ENCODE measurements at places on chromosomes 4 and X. TPM values are rescaled to one million over a fixed set of nuclear protein-coding genes. Genes with fewer than 3 reads are reported as not detected.

The MAGED1 gene
- 401 TPM for total RNA-seq

The CXCL8 gene
- total RNA-seq, result 32.4 TPM

The VSIG1 gene
- total RNA-seq, result not detected

The LRBA gene
- total RNA-seq, result 41.4 TPM

The MAGEA12 gene
- total RNA-seq, result not detected

The HTN3 gene
- not detected for total RNA-seq

The NLGN3 gene
- total RNA-seq, result 0.51 TPM

- H3K4me1 ChIP-seq, result peaks cover 32% of the 10 kb centered on the region
- H3K27ac ChIP-seq, result peak overlapping the region; percentile 31
- no peak for DNase-seq
- no peak overlapping the region for H3K4me3 ChIP-seq
- H3K36me3 ChIP-seq, result no peaks in the 10 kb centered on the region
- H3K27me3 ChIP-seq, result no peaks in the 10 kb centered on the region
Observed at GRCh38 chrX:11081511-11081910, 29.6 kb upstream of the HCCS start.

- peaks cover 1% of the 10 kb centered on the region for H3K36me3 ChIP-seq
- no peak overlapping the region for H3K4me3 ChIP-seq
- no peak overlapping the region for H3K27ac ChIP-seq
Observed at GRCh38 chrX:73683236-73683859, 120.4 kb downstream of the CHIC1 start.

GRCh38 chr4:117588771-117589170, 445.5 kb upstream of the NDST3 start:
- no peak overlapping the region for H3K4me3 ChIP-seq
- DNase-seq, result no peak
- H3K36me3 ChIP-seq, result no peaks in the 10 kb centered on the region
- no peaks in the 10 kb centered on the region for H3K4me1 ChIP-seq
- no peak overlapping the region for H3K27ac ChIP-seq

DNA sequence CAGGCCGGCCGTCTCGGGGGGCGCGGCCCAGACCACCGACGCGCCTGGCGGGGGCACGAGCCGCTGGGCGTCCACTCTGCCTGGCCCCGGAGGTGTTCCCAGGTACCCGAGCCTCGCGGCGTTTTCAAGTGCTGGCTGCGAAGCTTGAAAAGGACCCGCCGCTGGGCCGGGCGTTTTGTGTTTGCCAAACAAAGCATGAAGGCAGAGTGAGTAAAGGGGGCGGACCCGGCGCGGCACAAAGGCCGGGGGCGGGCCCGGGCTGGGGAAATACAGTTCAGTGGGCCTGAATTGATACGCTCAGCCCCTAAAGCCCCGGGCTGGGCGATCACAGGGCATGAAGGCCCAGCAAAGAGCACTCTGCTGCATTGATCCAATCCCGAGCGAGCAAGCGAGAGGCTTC, 65.4 kb downstream of the SOX3 start:
- H3K4me3 ChIP-seq, result no peak overlapping the region
- no peaks in the 10 kb centered on the region for H3K4me1 ChIP-seq
- no peak for DNase-seq
- no peaks in the 10 kb centered on the region for H3K27me3 ChIP-seq
- no peaks in the 10 kb centered on the region for H3K36me3 ChIP-seq

DNA sequence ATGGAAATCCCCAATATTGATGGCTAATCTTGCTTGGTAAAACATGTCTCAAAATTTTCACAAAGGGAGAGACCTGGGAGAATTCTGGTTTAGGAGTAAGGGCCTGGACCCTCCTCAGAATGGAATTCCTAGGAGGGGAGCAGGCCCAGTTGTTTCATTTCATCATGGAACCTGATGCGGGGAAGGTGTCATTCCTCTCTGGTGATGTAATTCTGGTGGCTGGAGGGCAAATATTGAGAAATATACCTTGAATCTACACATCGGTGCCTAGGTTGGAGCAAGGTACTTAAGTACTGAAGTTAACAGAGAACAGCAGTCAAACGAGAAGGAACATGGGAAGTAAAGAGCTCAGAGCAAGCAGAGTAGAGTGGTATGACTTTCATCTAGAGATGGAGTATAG, 23.2 kb upstream of the CCSER1 start:
- no peak for DNase-seq
- H3K4me1 ChIP-seq, result no peaks in the 10 kb centered on the region
- no peak overlapping the region for H3K27ac ChIP-seq

- H3K36me3 ChIP-seq, result peaks cover 6% of the 10 kb centered on the region
- H3K27ac ChIP-seq, result peak overlapping the region; percentile 46
- peaks cover 13% of the 10 kb centered on the region for H3K4me1 ChIP-seq
- DNase-seq, result no peak
Observed at GRCh38 chr4:107931775-107932321, 499 bp downstream of the CYP2U1 start.

DNA sequence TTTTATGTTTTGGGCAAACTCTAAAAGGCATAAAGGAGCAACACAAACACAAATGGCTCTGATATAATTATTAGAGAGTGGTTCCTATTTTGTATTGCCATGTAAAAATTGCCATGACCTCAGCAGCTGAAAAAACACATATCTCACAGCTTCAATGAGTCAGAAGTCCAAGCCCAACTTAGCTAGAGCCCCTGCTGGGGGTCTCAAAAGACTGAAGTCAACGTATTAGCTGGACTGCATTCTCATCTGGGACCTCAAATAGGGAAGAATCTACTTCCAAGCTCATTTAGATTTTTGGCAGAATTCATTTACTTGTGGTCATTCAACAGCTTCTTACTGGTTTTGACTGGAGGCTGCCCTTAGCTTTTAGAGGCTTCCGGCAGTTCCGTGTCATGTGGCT, 47.4 kb downstream of the FREM3 start:
- H3K36me3 ChIP-seq, result no peaks in the 10 kb centered on the region
- no peak overlapping the region for H3K27ac ChIP-seq
- no peaks in the 10 kb centered on the region for H3K4me1 ChIP-seq
- no peaks in the 10 kb centered on the region for H3K27me3 ChIP-seq
- H3K4me3 ChIP-seq, result no peak overlapping the region

GRCh38 chr4:47490550-47490949, 5.5 kb downstream of the ATP10D start:
- H3K27me3 ChIP-seq, result no peaks in the 10 kb centered on the region
- no peak for DNase-seq
- no peak overlapping the region for H3K4me3 ChIP-seq
- H3K27ac ChIP-seq, result no peak overlapping the region

- peaks cover 2% of the 10 kb centered on the region for H3K36me3 ChIP-seq
- H3K27me3 ChIP-seq, result peaks cover 7% of the 10 kb centered on the region
- H3K4me3 ChIP-seq, result no peak overlapping the region
Observed at GRCh38 chr4:86055898-86056297, 304.0 kb downstream of the MAPK10 start.

DNA sequence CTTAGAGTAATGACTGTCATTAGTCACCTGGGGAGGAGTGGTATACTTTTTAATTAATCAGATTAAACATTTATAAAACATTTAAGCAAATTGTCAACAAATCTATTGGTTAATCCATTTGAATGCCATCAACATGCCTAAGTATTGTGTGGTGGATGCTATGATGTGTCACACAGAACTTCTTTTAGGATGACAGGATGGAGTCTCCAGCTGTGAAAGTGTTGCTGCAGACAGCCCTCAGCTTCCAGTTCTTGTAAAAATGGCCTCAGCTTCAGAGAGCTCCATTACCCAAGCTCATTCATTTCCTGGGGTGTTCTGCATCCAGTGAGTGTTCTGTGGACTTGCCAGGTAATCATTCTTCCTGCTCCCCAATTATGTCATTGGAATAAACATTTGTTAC, 74.3 kb upstream of the CLNK start:
- H3K27me3 ChIP-seq, result peaks cover 3% of the 10 kb centered on the region
- DNase-seq, result no peak
- H3K27ac ChIP-seq, result no peak overlapping the region
- H3K4me3 ChIP-seq, result no peak overlapping the region

DNA sequence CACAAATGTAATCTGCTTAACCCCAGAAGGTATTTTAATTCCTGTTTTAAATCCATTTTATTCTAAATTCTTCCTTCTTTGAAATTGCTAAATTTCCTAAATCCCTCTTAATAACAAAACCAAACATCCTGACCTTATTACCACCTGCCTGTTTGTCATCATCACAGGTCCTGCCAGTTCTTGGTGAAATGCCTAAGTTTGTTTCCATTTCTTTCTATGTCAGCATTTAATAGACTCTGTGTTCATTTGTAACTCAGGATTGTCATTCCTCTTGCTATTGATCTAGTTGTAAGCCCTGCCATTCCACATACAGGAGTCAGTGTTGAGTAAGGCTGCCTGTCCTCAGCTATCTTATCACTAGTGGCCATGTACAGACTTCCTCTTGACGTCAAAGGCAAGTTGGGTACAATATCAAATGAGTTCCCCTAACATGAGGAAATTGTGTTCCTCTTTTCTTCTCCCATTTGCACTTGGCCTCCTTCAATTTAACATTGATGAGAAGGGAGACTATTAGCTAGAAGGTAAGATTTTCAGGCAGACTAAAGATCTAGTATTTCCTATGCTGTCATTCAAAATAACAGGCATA, 440.1 kb downstream of the AFF2 start:
- no peak overlapping the region for H3K27ac ChIP-seq
- DNase-seq, result no peak
- no peaks in the 10 kb centered on the region for H3K36me3 ChIP-seq
- no peaks in the 10 kb centered on the region for H3K4me1 ChIP-seq
- no peaks in the 10 kb centered on the region for H3K27me3 ChIP-seq
- H3K4me3 ChIP-seq, result no peak overlapping the region

DNA sequence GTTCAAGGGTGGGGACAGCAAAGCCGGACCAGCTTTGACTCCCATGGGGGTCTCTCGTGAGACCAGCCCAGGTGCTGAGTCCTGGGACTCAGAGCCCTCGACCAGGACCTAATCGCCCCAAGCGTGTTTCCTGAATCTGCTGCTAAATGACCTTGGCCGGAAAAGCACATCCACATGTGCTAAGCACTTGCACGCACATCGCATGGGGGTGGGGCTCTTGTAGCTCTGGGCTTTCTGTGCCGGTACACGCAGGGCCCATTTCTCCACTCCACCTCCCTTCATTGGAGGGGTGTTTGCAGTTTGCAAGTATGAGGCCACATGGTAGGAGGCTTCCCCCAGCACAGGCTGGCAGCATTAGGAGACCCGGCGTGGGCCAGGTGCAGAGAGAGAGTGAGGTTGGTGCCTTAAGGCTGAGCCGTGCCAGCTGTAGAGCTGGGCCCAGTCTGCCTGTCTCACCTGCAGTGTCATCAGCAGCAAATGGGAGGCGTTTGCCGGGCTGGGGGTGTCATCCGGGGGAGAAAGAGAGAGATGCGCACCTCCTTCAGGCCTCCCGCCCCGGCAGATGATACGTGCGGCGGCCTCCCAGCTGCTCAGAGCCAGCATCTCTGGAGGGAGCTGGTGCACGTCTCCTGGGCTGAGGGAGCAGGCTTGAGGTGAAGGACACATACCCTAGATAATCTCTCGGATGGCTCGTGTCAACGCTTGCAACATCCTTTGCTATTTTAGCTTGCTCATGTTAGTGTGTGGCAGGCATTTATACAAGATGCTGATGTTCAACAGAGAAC, 45.2 kb upstream of the CLCN4 start:
- H3K4me1 ChIP-seq, result peaks cover 15% of the 10 kb centered on the region
- no peak overlapping the region for H3K4me3 ChIP-seq
- DNase-seq, result no peak

GRCh38 chr4:41432881-41433280, 105.1 kb upstream of the LIMCH1 start:
- no peak overlapping the region for H3K27ac ChIP-seq
- H3K4me1 ChIP-seq, result no peaks in the 10 kb centered on the region
- no peak overlapping the region for H3K4me3 ChIP-seq
- no peak for DNase-seq
- H3K36me3 ChIP-seq, result no peaks in the 10 kb centered on the region
- peaks cover 8% of the 10 kb centered on the region for H3K27me3 ChIP-seq

DNA sequence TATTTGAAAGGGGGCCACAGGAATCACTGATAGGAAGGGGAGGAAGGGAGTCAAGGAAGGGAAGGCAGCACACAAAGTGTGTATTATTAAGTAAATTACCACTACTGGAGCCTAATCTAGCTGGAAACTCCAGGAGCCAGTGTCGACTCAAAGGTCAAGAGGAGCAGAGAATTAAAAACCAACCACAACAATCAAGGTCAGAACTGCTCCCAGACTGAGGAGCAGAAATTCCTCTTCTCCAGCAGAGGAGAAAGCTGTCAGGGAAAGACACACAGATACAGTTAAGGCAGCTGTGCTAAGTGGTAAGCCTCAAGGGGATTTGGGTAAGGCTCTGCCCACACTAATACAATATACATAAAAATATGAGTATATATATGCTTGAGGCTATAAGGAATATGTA, 87.5 kb upstream of the PTPN13 start:
- peaks cover 24% of the 10 kb centered on the region for H3K4me1 ChIP-seq
- DNase-seq, result no peak
- no peak overlapping the region for H3K4me3 ChIP-seq
- no peak overlapping the region for H3K27ac ChIP-seq

- no peaks in the 10 kb centered on the region for H3K36me3 ChIP-seq
- H3K4me3 ChIP-seq, result no peak overlapping the region
- no peak for DNase-seq
- H3K27me3 ChIP-seq, result no peaks in the 10 kb centered on the region
Observed at GRCh38 chrX:12447448-12448064, 309.3 kb downstream of the FRMPD4 start.

DNA sequence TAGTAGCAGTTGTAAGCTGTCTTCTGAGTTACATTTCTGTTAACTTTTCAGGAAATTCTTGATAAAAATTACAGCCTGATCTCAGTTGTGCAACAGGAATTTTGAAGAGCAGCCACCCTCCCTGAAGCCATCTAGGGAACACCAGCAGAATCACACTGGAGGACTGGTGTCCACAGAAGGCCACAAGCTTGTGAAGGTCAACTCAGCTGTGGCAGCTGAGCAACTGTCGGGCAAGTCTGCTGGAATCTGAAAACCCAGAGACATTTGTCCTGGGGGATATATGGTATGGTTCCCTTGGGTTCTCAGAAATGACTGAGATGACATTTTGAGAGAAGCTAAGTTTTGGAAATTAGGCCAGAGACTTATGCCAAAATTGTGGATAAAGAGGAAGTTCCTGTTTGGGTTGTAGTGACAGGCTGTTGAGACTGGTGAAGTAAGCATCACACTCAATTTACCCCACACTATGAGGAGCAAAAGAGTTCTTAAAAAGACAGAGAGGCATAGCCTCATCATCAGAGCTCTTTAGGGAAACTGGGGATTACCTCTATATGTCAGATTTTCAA, 78.1 kb upstream of the TNIP3 start:
- H3K4me3 ChIP-seq, result no peak overlapping the region
- no peak overlapping the region for H3K27ac ChIP-seq
- no peaks in the 10 kb centered on the region for H3K36me3 ChIP-seq
- no peak for DNase-seq
- peaks cover 3% of the 10 kb centered on the region for H3K4me1 ChIP-seq

GRCh38 chrX:4935846-4936245, 1222.4 kb upstream of the PRKX start:
- no peaks in the 10 kb centered on the region for H3K27me3 ChIP-seq
- no peak overlapping the region for H3K4me3 ChIP-seq
- H3K4me1 ChIP-seq, result peaks cover 6% of the 10 kb centered on the region
- H3K36me3 ChIP-seq, result no peaks in the 10 kb centered on the region

DNA sequence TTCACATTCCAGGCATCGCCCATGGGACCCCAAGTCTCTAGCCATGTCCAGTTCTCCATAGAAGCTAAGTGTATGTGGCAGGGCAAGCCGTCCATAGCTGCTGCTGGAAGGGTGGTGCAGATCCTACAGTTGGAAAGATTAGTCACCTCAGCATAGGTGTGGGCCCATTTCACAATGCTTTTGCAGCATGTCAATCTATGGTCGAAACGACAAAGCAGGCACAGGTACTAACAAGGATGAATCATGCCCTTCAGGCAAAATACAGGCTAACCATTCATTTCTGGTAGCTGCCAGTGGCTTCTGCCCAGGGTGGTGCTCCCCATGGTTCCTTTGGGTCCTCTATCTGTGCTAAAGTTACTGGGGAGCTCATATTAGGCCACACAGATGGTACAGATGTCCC, 225.2 kb downstream of the ADGRL3 start:
- H3K36me3 ChIP-seq, result no peaks in the 10 kb centered on the region
- H3K27ac ChIP-seq, result no peak overlapping the region
- no peaks in the 10 kb centered on the region for H3K4me1 ChIP-seq

All from osteocyte (in vitro differentiated cells).